Stimulated activated CD8-positive, alpha-beta memory T cell treated with anti-CD3 and anti-CD28 coated beads, Interleukin-15, amount 100 ng/mL, for 24 hours (primary cell): ENCODE measurements at places on chromosomes 4 and X.

DNA sequence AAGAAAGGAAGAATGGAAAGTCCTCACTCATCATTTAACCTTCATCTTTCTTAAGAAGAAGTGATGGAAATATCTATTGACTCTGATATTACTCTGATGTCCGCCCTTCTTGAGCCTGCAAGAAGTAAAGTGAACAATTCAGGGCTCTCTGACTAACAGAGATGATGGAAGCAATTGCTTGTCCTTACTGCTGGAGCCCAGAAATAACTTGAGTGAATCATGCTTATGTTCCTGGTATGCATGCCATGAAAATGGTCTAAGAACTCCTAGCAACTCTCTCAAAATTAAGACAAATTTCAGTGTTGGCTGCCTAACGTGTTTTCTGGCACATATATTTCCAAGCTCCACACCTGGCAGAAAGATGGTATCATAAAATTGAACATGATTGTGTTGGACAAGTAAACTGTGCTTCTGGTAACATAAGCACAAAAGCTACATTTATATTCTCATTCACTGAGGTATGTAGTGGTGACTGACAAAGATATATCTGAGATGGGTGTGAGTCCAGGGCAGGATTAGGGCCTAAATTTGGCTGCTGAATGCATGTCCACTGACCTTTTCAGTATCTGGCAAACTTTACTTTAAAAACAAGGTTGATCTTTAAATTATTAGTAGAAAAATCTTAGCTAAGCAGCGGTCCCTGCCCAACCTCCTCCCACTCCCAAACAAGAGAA lies 109.2 kb upstream of the OTUD4 start:
- DNase-seq: no peak

GRCh38 chr4:104351706-104352105 lies 143.0 kb downstream of the CXXC4 start:
- no peak for DNase-seq

GRCh38 chrX:20742106-20742505 lies 475.4 kb upstream of the RPS6KA3 start:
- DNase-seq: no peak

GRCh38 chr4:98518559-98519267 lies 139.7 kb downstream of the TSPAN5 start:
- DNase-seq: no peak

- no peak for DNase-seq
These were observed 206.5 kb downstream of the ENOX2 start for GRCh38 chrX:130696542-130696941.

GRCh38 chr4:188987011-188987410 lies 847.8 kb downstream of the TRIML1 start:
- no peak for DNase-seq

DNA sequence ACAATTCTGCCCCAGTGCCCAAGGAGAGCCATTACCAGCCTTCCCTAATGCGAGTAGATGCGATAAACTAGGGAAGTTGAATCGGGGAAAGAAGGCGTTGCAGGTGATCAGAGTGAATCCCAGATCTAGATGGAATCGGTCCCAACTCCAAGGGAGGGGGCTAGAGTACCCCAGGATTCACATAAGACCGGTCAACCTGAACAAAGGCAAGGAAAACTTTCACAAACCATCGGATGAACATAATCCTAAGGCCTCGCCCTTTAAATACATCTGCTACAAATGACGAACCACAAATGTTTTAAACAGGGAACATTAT lies 11.2 kb upstream of the ZCCHC13 start:
- no peak for DNase-seq

DNA sequence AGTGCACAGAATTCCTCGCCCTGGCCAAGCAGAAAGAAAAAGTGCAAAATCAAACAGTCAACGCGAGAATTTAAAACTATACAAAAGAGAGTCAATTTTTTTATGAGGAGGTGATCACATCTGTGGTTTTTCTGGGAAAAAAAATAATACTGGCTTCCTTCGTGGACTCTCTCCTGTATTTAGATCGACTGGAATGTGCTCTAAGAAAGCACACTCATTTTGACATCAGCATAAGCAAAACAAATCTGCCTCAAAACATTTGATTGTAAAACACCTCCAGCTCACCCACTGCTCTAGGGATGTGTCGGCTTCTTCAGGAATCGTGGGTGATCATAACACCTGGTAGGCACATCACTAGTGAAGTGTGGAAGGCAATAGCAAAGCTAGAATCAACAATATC lies 417.4 kb upstream of the FAT1 start:
- DNase-seq: no peak

DNA sequence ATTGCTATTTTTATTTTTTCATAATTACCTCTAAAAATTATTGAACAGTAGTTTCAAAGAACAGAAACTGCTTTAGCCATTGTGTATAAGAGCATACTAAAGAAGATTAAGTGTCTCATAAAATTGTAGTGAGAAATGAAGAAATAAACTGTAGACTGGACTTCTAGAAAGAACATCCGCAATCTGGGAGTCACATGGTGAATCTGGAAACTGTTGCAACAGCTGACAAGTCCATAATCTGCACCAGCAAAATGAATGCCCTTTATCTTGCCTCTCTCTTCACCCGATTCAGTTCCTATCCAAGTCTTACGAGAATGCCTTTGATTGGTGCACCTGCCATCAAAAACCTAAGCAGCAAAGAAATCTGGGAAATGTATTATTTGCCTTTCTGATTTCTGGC lies 312.9 kb downstream of the NAF1 start:
- no peak for DNase-seq

- no peak for DNase-seq
These were observed 350.1 kb downstream of the GRXCR1 start for GRCh38 chr4:43242606-43243005.

GRCh38 chr4:183857040-183857439 lies 48.1 kb upstream of the STOX2 start:
- no peak for DNase-seq
